ENCODE measurements at places on chromosomes 16 and 17. TPM values are rescaled to one million over a fixed set of nuclear protein-coding genes. Genes with fewer than 3 reads are reported as not detected.

DNA sequence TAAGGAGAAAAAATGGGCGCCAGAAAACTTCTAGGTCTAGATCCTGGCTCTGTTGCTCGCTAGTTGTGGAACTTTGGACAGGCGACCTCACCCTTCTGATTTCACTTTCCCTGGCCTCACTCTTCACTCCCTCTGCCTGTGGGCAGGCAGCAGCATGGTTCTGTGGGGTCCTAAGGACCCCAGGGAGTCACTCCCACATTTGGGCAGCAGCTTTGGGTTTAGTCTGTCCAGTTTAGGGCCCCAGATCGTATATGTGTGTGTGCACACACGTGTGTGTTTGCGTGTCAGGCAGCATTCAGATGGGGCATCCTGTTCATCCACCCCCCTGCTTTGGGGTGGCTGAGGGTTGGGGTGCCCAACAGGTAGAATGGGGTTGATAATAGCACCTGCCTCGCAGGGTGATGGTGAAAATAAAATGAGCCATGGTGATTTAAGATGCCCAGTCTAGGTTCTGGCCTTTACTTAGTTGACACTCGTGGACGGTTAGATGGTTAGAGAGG is 102.2 kb downstream of the RAB11FIP4 start:
- DNase-seq, result no peak

DNA sequence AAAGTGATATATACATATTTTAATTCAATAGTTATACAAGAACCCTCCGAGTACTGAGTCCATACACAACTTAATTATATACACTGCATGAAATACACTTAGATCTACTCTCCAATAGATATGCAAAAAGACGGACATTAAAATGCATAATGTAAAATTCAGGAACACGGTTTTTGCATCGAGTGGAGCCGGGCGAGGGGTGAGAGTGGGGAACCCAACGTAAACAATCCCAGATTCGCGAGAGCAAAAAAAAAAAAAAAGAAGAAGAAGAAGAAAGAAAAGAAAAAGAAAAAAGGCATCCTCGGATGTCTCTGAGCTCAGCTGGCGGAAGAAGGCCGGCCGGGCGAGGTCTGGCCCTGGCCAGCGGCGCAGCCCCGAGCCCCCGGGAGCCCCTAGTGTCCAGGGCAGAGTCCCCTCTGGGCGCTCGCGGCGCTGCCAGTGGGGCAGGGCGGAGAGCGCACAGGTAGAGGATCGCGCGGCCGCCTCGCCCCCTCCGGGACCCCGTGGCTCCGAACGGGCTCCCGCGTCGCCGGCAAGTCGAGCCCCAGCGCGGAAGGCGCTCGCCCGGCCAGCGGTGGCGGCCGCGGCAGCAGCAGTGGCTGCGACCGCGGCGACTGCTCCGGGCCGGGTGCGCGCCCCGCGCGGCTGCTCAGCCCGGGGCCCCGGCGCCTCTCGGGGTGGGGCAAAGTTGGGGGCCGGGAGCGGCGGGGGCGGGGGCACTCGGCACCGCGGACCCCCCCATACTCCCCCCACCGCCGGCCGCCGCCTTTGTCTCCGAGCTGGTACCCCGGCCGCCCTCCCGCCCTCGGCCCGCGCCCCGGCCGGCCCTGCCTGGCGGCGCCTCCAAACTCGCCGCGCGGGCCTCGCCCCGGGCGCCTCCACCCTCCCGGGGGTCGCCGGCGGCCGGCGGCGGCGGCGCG is 9.6 kb upstream of the ZFHX3 start:
- no peak for DNase-seq

The HBZ gene
- total RNA-seq, result 0.95 TPM

DNA sequence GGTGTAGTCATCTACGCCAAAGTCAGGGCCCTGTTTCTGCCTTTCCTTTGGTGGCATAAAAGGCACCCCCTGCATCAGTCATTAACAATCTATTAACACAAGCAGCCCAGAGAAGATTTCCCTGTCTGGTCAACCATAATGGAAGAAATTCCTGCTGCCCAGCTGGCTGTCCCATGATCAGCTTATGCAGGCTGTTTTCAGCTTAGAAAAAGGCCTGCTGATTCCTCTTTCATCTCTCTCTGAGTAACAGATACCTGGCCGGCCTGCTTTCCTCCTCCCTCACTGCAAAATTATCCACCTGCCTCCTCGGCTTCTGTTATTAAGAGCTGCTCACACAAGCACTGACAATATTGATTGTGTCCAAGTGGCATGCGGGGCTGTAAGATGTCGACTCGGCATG is 70.3 kb upstream of the MMP2 start:
- no peak for DNase-seq

The CYGB gene
- 14.7 TPM for total RNA-seq

All from mucosa of gallbladder (tissue), 1 donor.